ENCODE measurements at places on chromosomes 11 and 22. TPM values are rescaled to one million over a fixed set of nuclear protein-coding genes. Genes with fewer than 3 reads are reported as not detected.

DNA sequence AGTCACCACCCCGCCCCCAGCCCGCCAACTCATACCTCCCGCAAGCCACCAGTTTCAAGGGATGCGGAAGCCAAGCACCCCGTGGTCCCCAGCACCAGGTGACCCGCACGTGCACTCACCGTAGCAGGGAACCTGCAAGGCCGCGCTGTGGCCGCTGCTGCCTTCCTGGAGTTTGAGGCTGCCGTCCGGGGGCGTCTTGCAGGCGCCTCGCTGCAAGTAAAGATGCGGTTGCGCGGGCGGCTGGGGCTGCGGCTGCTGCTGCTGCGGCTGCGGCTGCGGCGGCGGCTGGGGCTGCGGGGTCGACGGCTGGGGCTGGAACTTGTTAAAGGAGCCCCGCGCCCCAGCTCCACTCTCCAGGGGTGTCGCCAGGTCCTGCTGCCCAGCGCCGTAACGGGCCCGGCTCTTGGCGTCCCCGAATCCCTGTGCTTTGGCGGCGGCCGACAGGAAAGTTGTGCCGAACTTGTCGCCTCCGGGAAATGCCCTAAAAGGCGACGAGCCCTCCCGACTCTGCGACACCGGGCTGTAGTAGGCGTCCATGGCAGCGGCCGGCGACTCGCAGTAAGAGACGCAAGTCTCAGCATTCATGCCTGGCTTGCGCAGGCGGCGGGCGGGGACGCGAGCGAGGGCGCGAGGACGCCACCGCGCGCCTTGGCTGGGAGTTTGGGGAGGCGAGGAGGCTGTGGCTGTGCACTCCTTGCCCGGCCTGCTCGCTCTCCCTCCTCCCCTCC, at the start of gene ALX4:
ALX4 (minus strand) TSS at position 662 of the 728 bp plus-strand sequence; CDS start at position 585, 77 bp downstream.
- DNase-seq, result no peak

DNA sequence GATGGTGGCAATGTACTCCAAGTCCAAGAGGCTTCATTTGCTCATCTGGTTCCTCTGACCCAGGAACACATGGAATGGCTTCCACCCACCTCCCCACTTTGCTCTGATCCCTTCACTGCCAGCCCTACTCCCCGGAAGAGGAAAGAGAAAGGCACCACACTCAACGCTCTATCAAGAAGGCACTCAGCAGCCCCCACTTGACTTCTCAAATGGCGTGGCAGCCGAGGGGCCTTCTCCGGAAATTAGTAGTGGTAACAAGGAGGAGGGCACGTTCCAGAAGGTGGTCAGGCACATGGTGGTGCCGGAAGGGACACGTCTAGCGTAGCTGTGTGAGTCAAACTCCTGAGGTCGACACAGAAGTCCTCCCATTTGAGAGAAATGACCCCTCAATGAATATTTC, 36.5 kb upstream of the CYP2D6 start:
- no peak for DNase-seq

DNA sequence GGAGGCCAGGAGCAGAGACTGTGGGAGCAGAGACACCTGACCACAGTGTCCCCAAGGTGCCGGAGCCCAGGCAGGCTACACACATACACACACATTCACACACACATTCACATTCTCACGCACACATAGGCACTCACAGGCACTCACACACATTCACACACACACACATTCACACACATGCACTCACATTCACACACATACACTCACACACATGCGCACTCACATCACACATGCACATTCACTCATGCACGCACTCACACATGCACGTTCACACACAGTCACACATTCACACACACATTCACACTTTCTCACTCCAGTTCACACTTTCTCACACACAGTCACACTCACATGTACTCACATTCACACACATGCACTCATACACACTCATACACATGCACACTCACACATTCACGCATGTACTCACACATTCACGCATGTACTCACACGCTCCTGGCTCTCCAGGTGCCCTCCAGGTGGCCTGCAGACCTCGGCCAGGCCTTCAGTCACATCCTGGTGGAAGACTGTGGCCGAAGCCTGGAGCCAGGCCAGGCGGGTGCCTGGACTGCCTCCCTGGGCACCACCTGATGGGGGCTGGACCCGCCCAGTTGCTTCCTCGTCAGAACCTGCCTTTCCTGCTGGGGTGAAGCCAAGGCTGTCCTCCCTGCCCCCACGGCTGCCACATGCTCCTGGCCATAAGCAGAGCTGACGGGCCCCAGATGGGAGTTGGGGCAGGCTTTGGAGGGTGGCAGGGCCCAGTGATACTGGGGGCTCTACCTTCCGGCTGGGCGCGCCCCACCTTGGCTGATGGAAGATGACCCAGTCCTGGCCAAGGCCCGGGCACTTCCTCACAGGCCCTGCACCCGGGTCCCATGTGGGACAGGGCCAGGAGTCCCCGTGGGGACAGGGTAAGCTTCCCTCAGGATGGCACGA, 89.5 kb downstream of the WNT7B start:
- peak; percentile 62 for DNase-seq

DNA sequence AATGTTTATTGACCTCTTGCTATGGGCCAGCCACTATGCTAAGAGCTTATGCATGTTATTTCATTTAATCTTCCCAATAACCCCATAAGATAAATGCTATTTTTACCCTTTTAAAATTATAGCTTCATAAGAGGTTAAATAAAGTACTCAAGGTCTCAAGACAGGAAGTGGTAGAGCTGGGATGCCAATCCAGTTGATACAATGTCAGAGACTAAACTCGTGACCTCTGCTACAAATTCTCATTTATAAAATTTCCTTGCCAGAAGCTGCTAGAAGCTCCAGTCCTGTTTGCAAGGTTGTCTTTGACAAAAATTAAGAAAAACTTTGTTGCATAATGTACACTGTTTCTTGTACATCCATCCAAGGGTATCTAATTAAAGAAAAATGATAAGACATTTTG, 265.9 kb upstream of the MPPED2 start:
- no peak for DNase-seq

DNA sequence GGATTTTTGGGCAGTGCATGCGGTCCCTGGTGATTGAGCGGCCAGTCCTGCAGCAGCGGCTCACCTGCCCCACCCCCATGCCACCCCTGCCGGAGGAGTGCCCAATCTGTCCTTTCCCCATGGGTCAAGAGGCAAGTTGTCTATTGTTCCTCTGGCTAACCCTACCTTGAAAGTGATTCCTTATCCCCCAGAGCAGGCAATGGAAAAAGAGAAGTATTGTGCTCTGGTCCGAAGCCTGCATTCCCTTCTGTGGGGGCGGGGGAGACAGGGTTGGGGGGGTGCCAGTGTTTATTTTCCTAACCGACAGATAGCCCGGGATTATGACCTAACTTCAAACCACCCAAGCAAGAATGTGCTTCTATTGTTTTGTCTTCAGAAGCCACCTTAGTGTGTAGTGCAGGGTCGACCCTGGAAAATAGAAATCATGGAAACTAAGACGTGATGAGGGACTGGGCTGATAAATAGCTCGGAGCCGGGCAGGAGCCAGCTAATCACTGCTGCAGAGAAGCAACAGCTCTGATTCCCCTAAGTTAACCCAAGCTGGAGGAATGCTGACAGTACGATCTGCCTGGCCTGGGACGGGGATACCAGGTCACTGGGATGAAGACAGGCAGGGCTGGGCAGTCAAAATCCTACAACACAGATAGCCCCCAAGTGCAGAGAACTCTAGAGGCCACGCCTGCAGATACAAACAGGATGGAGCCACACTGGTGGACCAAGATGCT, 38.7 kb upstream of the ATXN10 start:
- no peak for DNase-seq

GRCh38 chr22:44827666-44828190, 75.4 kb downstream of the ARHGAP8 start:
- no peak for DNase-seq

DNA sequence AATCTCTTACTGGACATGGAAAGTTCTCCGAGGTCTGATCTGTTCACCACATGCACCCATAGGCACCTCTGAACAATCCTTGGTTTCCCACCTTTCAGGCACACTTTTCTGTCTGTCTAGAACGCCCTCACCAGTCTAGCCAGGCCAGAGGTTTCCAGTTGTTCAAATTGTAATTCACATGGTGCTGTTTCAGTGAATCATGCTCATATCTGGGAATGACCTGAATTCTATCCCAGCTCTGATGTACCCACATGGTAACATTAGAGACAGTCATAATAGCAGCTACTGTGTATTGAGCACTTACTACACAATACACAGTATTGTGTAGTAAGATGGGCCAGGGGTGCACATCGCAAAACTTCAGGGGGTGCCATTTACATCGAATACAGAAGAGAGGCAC, 138.2 kb downstream of the COMMD9 start:
- DNase-seq, result no peak

- DNase-seq, result peak; percentile 19
Measured at GRCh38 chr11:117096201-117096991, 1.8 kb downstream of the SIK3 start.

DNA sequence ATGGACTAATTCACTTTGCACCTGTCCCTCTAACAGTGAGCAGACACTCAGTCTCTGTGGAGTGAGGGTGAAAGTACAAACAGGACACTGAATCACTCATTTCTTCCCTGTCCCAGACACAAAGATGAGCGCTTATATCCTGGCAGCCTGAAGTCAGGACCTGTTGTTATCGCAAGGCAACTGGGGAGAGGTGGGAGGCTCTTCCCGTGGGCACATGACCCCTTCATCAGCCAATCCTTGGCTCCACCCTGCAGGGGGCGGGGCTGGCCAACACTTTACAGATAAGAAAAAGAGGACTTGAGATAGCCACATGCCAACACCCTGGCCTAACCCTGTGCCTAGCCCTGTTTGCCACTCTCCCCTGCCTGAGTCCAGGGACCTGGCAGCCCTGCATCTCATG, 29.5 kb upstream of the TESMIN start:
- no peak for DNase-seq

DNA sequence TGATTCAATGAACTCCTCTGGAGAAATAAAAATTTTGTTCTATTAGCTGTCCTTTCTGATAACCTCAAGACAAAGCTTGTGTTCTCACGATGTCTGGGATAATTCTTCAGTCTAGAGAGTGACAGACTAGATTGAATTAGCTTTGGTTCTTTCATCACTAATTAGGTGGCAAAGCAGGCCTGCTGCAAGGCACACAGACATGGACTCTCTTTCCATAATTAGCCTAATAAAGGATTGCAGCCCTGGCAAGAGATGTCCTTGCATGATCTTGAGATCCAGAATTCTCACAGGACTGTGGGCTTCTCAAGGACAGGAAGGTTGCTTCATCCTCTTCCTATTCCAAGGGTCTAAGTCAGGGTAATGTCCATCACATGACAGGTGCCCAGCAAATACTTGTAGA, 245.6 kb upstream of the ZC3H12C start:
- no peak for DNase-seq

- no peak for DNase-seq
Measured at GRCh38 chr11:116111546-116111945, 607.3 kb upstream of the CADM1 start.

DNA sequence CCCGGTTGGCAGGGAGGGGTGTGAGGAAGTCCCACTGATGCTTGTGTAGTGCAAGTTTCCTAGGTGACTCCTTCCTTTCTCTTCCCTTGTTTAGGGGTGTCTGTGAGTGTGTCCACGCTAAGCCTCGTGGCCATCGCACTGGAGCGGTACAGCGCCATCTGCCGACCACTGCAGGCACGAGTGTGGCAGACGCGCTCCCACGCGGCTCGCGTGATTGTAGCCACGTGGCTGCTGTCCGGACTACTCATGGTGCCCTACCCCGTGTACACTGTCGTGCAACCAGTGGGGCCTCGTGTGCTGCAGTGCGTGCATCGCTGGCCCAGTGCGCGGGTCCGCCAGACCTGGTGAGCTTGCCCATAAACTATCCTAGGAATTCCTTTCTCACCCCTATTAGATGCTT, 10.4 kb downstream of the CCKBR start:
- no peak for DNase-seq

GRCh38 chr22:44387486-44387885, 74.7 kb upstream of the SHISAL1 start:
- DNase-seq, result no peak

DNA sequence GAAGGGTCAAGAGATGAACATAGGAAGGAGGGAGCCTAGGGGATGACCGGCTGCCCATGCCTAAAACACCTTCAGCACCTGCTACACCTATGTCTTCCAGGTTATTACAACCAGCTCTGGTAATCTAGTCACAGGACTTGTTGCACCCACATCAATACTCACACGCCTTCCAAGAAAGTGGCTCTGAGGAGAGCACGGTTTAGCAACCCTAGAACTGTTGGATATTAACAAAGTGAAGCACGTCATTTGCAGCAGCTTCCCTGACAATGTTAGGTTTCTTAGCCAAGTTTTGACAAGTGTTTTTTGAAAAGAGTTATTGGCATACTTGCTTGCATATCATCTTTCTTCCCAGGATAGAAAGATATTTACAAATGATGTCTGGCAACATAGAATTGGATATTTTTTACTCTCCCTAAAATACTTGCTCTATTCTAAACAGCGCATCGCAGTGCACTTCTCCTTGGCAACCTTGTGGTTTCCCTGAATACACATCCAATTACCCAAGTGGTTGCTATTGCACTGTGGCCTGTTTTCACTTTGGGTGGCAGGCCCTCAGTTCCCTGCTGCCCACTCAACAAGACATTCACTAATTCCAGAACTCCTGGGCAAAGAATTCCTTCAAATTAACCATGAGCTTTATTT, 94.3 kb upstream of the ARHGAP42 start:
- DNase-seq, result no peak

DNA sequence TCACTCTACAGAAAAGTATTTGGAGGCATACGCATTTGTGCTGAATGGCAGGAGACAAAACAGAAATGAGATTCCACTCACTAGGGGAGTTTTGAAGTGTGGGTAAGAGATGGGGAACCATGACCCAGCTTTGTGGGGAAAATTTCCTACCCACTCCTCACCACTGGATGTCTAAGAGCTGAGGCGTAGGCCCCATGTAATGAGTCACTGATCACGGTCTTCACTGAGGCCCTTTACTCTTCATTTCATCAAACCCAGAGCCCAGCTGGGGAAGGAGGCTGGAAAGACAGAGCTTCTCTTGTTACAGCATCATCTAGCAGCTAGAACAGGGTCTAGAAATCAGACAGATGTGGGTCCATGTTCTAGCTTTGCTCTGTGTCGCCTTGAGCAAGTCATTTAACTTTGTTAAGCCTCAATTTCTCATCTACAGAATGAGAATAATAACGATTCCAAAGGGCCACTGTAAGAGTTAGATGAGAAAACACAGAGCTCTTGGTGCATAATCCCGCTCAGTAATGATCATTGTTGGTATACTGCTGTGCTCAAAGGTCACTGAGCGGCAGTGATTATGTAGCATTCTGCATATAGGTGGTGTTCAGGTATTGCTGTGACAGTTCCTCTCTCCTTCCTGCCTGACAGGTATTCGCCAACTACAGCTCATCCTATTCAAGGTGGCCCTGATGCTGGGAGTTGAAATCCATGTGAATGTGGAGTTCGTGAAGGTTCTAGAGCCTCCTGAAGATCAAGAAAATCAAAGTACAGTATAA, 97.2 kb downstream of the MICAL2 start:
- DNase-seq, result no peak

GRCh38 chr11:117181586-117182550, 3.3 kb downstream of the SIDT2 start:
- DNase-seq, result no peak

The RBM14 gene
- 78.1 TPM for total RNA-seq

The PANX2 gene
- 2.7 TPM for total RNA-seq

The VSIG2 gene
- not detected for total RNA-seq

The ALDH3B2 gene
- not detected for total RNA-seq

The NFAM1 gene
- not detected for total RNA-seq

The RIN1 gene
- total RNA-seq, result 50.2 TPM

The DEFB131B gene
- not detected for total RNA-seq

The HEPHL1 gene
- not detected for total RNA-seq

The MS4A15 gene
- not detected for total RNA-seq

The DLAT gene
- total RNA-seq, result 43.3 TPM

The ISX gene
- not detected for total RNA-seq

The KDM4E gene
- not detected for total RNA-seq

The LARGE1 gene
- total RNA-seq, result 5.2 TPM

The CNGA4 gene
- not detected for total RNA-seq

The GPR83 gene
- total RNA-seq, result not detected

Data from MCF 10A (cell line).